ENCODE measurements at places on chromosomes 4 and X.

DNA sequence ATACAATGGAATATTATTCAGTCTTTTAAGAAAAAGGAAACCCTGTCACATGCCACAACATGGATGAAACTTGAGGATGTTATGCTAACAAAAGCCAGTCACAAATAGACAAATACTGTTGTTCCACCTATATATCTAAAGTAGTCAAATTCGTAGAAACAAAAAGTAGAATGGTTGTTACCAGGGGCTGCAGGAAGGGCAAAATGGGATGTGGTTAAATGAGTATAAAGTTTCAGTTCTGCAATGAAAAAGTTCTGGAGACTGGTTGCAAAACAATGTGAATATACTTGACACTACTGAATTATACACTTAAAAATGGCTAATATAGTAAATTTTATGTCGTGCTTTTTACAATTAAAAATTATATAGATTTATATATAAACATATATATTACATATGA, 12.2 kb downstream of the SPOCK3 start:
- DNase-seq = no peak

DNA sequence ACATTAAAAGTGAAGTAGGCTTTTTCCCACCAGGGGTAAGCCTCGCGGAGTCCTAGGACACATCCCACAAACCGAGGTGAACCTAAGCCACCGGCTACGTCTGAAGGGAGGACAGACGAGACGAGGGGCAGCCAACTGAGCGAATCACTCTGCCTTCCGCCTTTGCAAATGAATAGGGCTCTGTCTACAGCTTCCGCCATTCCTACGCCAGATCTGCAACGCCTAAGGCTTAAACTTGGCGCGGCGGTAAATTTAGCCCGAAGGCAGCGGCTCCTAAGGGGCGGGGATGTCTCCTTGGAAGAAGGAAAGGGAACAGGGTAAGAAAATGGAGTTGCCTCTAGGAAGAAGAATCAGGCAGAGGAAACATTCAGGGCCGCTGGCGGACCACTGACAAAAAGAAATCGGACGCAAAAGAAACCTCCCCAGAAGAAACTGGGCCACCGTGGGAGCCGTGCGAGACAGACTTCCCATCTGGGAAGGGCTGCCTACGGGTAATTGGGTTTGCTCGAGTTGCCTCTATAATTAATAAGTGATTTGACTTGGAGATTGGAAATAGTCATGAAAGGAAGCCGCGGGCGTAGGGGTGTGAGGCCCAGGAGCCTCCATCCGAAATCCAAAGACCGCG, 90.5 kb downstream of the BCOR start:
- no peak for DNase-seq

DNA sequence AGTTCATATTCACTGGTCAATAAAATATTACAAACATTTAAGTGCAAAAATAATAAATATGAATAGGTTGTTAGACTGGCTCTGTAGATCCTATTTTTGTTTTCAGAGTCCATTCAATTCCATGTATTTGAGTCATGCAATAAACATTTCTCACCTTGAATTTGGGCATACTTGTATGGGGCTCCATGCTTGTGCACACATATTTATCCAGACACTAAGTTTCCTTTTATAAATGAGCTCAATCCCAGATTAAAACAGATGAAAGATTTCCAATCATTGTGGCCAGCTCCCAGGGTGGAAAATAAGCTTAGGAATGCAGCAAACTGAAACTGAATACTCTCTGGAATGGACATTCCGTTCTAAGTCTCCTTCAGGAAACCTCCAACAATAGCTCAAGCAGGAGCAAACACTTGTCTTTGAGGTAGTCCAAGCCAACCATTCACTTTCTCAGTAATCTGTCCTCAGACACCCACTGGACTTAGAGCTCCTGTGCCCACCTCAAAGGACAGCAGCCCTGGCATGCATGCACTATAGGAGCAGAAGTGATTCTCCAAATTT, 16.4 kb downstream of the DMD start:
- no peak for DNase-seq

- DNase-seq = no peak
Measured at GRCh38 chrX:4971646-4972045, 1257.0 kb downstream of the NLGN4X start.

- DNase-seq = no peak
Measured at GRCh38 chr4:8095956-8096689, 62.5 kb downstream of the ABLIM2 start.

GRCh38 chrX:108947205-108947604, 210.8 kb upstream of the IRS4 start:
- no peak for DNase-seq

- DNase-seq = no peak
Measured at GRCh38 chr4:64718091-64718490, 308.8 kb upstream of the TECRL start.

GRCh38 chrX:68757731-68758130, 71.1 kb upstream of the EFNB1 start:
- DNase-seq = no peak

GRCh38 chr4:130028552-130028951, 932.6 kb downstream of the C4orf33 start:
- no peak for DNase-seq

DNA sequence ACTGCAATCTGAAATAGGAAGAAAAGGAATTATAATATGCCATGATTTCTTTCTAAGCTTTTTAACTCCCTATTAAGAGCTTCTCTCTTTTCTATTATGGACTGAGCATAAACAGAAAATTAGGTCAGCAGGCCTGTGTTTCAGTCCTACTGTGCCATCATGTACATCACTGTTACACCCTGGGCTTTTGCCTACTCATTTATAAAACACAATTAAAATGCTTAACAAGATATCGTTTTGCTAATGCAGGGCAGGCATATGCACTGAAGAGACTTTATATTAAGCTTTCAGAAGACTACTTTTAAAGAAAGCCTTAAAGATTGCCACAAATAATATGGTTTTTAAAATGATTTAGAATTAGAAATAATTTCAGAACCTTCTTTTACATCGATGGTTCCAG, 828 bp upstream of the BBS12 start:
- no peak for DNase-seq

- DNase-seq = no peak
Measured at GRCh38 chrX:124435616-124436015, 89.3 kb downstream of the SH2D1A start.

GRCh38 chrX:36978886-36979285, 29.3 kb upstream of the FAM47C start:
- DNase-seq = no peak

GRCh38 chrX:122777766-122778165, 406.3 kb upstream of the GRIA3 start:
- DNase-seq = no peak

- DNase-seq = no peak
Measured at GRCh38 chrX:66918511-66918910, 279.6 kb upstream of the EDA2R start.

DNA sequence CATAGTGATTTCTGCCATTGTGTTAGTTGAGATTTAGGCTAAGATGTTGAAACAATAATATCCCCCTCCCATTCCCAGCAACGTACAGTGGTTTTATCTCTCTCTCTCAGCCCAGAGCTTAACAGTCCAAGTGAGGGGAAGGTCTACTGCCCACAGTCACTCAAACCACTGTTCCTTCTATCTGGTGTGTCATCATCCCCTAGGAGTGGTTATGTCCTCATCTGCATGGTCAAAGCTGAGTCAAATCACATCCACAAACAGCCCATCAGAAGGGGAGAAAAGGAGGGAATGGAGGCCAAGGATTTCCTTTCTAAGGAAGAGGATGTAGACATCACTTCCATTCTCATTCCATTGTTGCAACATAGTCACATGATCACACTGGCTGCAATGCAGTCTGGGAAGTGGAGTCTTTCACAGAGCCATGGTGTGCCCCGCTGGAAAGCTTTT, 42.8 kb upstream of the CHRNA9 start:
- no peak for DNase-seq

DNA sequence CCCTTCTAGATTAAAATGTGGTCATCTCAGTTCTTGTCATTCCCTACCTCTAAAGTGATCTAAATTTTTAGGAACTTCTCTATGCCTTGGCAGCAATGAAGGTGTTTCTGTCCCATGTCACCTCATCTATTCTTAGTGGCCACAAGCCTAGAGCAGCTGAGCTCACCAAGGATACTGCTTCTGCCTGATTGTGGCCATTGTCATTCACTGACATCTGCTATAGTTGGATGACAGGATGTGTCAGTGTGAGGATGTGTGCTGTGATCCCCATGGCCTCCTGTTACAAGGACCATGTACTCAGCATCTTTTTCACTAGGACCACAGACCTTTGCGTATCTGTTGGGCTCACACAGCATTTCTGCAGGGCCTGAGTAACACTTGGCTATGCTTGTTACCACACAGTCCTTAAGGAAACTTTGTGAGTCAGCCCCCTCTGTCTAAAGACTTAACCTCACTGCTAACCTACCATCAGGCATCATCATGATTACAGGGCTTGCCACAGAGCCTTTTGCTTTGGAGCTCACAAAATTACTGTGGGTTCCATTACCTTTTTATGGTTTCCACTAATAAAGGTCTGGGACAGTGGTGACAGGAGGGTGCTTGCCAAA, 421.0 kb downstream of the ADAM29 start:
- DNase-seq = no peak

GRCh38 chr4:3747581-3747904, 18.6 kb upstream of the ADRA2C start:
- no peak for DNase-seq

DNA sequence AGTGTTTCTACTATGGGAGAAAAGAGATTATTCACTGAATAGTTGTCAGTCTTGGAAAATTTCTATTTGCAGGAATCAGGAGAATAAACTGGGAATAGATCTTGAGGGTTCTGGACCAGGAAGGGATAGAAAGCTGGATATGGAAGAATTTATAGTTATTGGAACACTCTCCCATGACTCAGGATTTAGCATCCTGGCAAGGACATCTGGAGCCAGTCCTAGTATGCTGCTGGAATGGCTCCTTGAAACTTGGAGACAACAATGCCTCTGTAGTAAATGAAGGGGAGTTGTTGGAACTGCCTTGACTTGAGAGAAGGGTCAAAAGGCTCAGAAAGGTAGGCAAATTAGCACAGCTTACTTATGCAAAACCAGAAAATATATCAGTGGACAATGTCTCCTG, 23.5 kb upstream of the THOC2 start:
- no peak for DNase-seq

DNA sequence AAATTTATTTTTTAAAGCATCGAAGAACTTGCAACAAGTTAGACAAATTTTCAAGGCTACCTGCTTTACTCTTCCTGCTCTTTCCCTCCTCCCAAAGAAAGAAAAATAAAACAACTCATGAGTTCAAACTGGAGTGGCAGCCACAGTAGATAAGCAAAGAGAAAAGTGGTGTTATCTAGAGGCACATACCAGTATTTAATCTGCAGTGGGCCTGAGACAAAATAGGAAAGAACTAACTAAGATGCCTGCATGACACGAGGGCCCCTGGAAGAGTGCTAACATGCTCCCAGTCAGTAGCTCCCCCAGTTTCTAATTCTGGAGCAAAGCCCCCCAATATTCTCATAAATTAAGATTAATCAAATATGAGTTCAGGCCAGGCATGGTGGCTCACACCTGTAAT, 7.9 kb downstream of the ARL9 start:
- DNase-seq = no peak

- no peak for DNase-seq
Measured at GRCh38 chr4:123453061-123453680, 56.6 kb downstream of the SPRY1 start.

DNA sequence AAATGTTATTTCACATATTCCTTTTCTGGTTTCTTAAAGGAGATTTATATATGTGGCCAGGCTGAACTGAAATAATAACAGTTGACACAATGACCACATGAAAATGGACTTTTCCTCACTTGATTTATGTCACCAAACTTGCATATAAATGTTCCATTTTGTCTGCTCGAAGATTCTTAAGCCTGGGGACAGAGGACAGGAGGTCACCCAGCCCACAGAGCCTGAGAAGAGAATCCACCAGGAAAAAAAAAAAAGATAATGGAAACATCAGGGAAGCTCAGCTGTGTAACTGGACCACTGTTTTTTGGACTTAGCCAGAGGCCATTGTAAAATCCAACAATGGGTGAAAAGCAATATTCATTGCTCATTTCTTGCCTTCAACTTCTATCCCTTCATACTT, 359.0 kb upstream of the FGF16 start:
- no peak for DNase-seq

- no peak for DNase-seq
Measured at GRCh38 chrX:150696866-150697265, 3.7 kb downstream of the MTMR1 start.

DNA sequence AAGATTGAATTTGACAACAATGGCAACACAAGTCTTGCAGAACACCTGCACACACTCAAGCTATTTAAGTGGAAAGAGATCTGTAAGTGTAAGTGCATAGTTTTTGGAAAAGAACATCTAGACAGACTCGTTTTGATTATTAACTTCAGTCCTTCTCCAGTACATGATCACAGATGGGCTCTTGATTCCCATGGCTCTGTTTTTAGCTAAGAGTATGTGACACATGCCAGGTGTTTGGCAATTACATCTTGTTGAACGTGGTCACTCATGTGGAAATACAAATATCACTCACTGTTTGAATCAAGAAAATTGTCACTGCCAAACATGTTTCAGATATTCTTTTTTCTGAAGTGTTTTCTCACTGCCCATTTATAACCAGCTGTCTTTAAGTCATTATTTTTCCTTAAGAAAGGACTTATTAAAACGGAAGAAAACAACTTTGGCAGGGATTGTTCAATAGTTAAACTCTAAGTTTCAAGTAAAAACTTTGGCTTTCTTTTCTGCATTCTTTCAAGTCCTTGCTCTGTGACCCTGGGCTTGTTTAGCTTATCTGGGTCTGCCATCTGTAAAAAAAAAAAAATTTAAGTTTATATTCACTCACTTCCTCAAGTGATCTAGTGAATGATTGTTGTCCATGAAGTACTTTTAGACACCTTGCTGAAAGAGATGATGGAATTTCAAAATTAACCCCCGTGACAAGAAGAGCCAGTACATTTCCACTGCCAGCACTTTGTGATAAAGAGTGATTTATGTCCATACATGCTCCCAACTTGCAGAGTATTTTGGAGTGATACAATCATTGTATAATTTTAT, 125.4 kb downstream of the ATXN3L start:
- DNase-seq = no peak

GRCh38 chrX:11792461-11793421, 34.7 kb downstream of the MSL3 start:
- no peak for DNase-seq

DNA sequence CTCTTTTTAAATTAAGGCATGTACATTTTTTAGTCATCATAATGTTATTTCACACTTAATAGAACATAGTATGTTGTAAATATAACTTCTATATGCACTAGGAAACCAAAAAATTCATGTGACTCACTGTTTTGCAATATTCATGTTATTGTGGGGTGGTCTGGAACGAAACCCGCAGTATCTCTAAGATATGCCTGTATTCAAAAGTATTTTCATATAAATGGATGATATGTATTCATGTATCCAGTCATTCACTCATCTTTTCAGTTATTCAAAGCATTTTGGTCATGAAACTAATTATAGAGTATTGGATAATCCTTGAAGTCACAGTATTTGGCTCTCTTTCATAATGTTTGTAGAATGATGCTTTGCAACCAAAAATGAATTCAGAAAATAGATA, 168.1 kb downstream of the HS6ST2 start:
- no peak for DNase-seq

DNA sequence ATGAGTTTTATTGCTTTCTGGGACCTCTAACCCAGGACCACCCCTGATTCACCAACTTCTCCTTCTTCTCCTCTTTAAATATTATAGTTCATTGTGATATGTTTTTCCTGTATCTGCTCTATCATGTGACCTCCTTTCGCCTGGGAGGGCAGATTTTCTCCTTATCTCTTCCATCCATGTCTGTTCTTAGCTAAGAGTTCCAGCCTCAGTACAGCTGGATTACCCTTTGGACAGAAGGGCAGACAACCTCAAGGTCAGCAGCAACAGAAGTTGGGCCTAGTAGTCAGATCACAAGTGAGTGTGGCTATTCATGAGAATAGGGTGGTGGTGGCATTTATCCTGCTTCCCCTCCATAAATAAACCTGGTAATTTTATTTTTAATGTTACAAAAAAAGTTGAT, 5.7 kb upstream of the XK start:
- DNase-seq = no peak
